Kidney tubule cell (primary cell): ENCODE measurements at places on chromosomes 11 and 22.
A peak's percentile ranks its signal among the peaks of the same experiment; 100 is the strongest.

DNA sequence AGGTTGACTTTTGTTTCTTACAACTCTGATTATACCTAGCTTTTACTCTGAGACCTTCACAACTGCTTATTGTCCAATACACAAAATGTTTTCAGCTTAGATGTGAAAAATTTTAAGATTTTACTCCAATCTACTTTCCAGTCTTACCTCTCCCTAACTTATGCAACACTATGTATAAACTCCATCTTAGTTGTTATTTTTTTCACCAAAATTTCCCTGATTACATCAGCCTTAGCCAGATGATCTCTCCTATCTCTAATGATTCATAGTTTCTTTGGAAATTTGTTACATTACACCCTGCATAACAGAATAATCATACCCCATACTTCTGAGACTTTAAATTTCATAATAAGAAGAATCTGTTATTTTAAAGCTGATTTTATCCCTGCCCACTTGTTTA, 621.0 kb upstream of the ANO3 start:
- no peak for DNase-seq

GRCh38 chr11:7890417-7891172, 40.5 kb downstream of the OR10A6 start:
- DNase-seq = peak; percentile 92

DNA sequence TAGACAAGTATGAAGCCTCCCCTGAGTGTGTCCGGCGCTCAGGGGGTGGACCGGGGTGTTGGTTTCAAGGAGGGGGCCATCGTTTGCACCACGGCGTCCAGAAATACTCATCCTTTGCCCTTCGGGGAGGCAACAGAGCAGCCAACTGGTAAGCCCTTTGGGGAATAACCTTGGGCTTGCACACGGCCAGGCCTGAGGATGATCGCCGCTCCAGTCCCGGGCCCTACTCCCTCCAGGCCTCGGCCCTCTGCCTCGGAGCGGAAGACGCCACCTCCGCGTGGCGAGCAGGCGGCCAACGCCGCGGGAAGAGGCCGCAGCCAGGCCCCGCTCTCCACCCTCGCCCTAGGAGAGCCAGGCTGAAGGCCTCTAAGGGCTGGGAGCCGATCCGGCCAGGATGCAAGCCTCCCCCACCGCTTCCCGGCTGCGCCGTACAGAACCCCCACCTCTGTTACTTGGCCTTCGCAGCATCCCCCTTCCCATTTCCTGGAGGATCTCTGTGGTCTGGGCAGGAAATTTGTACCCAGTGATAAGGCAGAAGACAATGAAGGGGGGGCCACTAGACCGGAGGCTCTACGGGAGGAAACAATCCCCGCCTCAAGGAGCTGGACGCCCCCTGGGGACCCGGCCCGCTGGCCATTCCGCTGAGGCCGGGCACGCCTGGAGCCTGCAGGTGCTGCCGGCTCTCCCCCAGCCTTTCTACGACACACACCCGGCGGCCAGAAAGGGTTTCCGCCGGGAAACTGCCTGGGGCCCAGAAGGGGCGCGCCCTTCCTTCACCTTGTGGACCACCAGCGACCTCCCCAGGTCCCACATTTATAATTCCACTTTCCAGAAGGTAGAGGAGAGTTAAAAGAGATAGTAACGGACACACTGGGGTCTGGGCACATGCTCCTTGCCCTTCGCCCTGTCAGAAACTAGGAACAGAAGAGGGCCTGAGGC, 2.6 kb downstream of the ESAM start:
- peak; percentile 25 for DNase-seq

DNA sequence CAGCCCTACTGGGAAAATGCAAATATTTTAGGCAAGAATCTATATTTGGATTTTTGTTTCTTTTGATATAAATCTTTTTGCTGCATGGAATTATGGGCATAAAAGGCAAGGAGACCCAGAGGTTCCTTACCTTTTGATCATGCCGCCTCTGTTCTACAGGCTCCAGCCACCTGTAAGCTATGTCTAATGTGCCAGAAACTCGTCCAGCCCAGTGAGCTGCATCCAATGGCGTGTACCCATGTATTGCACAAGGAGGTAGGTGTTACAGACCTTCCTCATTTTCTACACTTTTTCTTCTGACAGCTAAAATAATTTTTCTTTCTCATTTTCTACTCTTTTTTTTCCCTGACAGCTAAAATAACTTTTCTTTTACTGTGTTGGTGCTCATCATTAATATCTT, 8.2 kb upstream of the BACE1-AS start:
- DNase-seq = no peak

GRCh38 chr11:12137938-12138731, 27.7 kb downstream of the MICAL2 start:
- DNase-seq = peak; percentile 97

DNA sequence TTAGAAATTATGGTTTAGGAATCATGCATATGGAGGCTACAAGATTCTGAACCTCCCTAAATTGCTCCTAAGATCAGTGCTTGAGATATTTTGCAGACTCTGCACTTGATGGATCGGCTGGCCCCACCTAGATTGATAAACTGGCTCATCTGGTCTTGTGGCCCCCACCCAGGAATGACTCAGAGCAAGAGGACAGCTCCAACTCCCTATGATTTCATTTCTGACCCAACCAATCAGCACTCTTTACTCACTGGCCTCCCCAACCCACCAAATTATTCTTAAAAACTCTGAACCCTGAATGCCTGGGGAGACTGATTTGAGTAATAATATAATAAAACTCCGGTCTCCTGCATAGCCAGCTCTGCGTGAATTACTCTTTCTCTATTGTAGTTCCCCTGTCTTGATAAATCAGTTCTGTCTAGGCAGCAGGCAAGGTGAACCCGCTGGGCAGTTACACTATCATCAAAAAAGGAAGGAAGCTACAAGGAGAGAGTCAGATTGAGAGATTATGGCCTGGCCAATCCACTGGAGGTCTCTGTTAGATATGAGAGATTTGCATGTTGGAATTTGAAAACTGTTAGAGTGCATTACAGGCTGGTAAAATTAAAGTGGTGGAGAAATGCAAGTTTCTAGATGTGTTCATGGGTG, 245.8 kb downstream of the CSNK2A3 start:
- DNase-seq = no peak

DNA sequence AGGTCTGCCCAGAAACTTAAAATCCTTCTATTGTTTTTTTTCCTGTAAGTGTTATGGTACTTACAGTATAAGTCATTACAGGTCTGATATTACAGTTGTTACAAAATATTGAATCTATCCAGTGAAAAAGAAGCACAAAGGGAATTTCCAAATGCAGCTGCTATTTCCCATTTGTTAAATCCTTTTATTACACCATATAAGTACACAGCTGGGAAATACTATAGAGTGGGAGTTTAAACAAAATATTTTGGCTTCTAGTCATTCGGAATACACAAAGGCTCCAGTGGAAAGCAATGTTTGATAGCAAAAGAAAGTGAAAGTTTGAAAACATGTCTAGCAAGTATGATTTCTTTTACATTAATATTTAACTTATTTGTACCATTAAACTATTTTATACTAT, 18.0 kb downstream of the SOX6 start:
- no peak for DNase-seq

DNA sequence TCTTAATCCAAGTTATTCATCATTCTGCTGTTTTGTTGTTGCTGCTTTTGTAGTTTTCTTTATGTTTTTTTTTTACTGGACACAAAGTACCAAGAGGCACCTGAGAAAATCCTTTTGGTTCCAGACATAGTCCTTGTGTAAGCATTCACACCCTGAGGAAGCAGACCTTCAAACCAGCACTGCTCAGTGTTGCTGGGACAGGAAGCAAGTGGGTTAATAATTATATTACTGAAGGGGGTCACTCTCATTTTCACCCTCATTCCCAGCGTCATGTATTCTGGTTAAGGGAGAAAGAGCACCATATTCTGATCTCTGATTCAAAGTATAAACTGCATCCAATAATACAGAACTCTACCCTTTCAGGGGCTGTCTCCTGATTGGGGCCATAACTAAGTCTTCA, 5.9 kb upstream of the ALKBH3 start:
- DNase-seq = no peak

GRCh38 chr11:117686711-117687110, 110.3 kb downstream of the DSCAML1 start:
- DNase-seq = peak; percentile 27

DNA sequence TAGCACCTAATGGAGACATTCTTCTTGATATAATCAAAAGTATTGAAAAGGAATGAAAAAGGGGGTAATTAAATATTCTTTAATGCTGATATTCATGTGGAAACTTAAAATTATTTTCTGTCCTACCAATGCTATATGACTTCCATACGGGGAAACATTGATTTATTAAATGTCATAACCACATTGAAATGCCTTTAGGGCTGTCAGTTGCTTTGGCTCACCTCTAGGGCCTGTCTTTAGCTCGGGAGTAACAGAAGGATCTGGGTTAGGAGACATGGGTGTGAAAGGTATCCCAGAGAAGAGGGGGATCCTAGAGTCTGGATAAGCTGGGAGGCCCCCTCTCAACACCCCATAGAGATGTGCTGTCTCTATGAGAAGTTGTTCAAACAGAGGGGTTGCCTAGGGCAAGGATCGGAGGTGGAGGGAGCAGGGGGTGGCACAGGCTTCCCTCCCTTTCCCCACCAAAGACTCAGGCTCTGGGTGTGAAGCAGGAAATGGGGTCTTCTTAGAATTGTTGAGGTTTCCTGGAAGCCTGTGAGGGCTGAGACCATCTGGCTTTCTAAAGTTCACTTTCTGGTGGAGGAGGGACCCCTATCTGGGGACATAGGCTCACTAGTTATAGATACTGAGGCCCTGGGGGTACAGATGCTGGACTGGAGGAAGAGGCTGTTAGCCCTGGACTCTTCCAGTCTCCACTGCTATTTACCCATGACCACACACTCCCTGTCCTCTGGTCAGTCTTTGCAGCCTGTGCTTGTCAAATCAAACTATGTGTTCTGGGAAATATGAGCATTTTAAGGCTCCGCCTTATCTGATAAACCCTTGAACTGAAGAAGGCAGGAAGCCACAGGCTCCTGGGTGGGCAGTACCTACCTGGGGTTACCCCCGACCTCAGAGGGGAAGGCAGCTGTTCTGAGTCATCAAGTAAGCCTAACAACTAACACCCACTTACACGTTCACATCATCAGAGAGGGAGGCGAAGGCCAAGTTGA, 55.8 kb upstream of the RRAS2 start:
- peak; percentile 24 for DNase-seq

GRCh38 chr11:68670208-68670992, 13.9 kb upstream of the GAL start:
- DNase-seq = no peak

GRCh38 chr22:22219140-22219996, 25.2 kb upstream of the VPREB1 start:
- no peak for DNase-seq

- DNase-seq = no peak
Measured at GRCh38 chr22:22403771-22404170, 104.8 kb downstream of the ZNF280B start.

- no peak for DNase-seq
Measured at GRCh38 chr11:22342211-22343031, 4.2 kb downstream of the SLC17A6 start.

- no peak for DNase-seq
Measured at GRCh38 chr22:46681010-46681409, 57.0 kb downstream of the CERK start.

DNA sequence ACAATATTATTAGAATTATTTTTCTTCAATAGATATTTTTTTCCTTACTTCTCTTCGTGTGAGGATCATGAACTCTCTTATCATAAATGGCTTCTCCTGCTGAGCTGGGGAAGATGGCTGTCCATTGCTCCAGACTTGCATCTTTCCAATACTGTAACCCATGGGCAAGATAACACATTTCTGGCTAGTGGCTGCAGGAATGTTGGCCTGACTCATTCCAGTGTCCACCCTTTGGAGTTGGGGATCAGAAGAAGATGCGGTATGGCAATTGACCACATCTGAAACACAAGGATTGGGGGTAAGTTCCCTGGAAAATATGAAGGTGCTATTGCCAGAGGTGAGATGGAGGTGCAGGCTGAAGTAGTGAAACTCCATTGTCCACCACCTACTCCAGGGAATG, 92.8 kb downstream of the FAR1 start:
- peak; percentile 46 for DNase-seq

DNA sequence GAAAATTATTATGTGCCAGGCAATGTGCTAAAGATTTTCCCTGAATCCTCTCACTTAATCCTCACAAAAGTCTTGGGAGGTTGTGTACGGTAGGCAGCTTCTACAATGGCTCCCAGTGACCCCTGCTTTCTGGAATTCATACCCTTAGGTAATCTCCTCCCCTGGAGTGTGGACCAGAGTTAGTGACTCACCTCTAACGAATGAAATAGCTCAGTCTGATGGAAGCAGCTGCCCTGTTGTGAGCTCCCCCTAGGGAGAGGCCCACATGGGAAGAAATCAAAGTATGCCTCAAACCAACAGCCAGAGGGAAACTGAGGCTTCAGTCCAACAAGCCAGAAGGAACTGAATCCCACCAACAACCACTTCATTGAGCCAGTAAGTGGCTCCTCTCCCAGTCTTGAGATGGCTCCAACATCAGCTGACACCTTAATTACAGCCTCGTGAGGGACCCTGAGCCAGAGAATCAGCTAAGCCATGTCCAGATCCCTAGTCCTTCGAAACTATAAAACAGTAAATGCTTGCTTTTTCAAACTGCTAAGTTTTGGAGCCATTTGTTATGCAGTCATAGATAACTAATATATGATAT, 98.9 kb upstream of the ISX start:
- peak; percentile 92 for DNase-seq

- peak; percentile 1 for DNase-seq
Measured at GRCh38 chr11:119907122-119907851, 178.3 kb upstream of the NECTIN1 start.

DNA sequence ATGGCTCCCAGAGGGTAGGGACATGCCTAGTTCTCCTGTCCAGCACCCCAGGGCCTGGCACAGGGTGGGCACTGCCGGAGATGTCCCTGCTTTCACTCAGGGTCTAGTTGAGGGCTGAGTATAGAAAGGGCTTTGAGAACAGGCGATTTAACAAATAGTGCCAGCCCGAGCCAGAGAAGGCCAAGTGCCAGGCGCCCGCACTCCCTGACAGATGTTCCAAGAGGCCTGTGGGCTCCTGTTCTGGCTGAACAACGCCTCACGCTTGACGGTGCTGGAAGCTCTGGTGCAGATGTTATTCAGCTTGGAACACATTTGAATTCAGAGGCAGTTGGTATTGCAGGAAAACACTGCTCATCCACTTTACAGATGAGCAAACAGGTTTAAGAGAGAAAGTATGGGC, 46.5 kb downstream of the NFAM1 start:
- no peak for DNase-seq

- no peak for DNase-seq
Measured at GRCh38 chr22:27195094-27195493, 537.7 kb downstream of the MIAT start.

DNA sequence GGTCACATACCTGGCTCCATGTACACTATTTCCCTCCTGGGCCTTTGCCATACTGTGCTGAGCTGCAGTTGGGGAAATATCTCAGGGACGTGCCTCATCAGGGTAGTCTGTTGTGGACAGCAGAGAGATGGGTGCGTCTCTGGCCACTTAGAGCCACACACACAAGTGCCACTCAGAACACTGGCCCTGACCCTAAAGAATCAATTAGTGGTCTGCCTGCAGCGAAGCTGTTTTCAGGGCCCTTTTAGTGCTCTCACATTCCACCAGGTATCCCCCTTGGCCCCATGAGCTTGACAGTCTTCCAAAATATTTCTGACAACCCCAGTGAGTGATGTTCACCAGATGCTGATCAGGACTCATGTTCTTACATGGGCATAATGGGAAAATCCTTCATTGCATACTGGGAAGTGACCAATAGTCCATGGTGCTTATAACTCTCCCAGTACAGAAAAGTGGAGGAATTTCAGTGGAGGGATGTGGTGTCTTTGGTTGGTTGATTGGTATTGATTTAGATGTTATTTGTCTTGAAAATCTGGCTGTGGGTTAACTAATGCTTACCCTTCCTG, 66.1 kb downstream of the ME3 start:
- no peak for DNase-seq
